ENCODE measurements at places on chromosomes 11 and 22.

GRCh38 chr11:124938206-124938765, 2.4 kb upstream of the HEPACAM start:
- DNase-seq, result no peak

- no peak for DNase-seq
These were observed 25.4 kb downstream of the TAF1D start for GRCh38 chr11:93715797-93716396.

- DNase-seq, result no peak
These were observed 72.0 kb downstream of the FLI1 start for GRCh38 chr11:128765571-128766549.

DNA sequence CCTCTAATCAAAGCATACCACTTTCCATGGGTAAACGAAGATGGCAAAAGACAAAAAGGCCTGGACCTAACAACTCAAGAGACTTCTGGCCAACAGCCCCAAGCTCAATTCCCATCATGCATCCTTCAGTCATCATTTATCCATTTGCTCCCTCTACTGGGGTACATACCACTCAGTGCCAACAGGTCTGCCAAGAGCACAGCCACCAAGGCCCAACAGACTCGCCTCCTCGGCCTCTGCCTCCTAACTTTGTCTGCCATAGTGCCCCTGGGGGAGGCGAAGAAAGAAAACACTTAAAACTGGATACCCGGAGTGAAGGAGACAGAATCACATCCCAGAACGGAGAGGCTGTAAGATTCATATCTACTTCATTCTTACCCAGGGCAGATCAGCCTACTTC, 1.1 kb downstream of the HYOU1 start:
- no peak for DNase-seq

DNA sequence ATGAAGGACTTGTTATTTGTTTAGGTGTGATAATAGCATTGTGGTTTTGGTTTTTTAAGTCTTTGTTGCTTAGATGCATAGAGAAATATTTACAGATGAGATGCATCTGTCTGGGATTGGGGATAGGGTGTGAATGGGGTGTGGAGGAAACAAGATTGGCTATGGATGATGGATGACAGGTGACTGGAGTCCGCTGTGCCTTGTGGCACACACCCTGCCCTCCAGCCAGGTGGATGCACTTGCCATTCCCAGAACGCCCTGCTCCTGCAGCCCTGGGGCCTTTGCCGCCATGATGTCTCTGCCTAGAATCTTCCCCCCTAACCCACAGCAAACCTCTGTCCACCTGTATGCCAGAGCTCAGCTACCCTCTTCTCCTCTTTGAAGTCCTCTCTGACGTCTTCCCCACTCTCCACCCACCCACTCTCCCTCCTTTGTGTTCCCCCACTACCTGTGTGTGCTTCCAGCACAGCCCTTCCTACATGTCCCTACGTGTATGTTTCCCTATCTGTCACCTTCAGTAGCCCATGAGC, 54.7 kb downstream of the WNT11 start:
- DNase-seq, result no peak

- no peak for DNase-seq
These were observed 8.1 kb downstream of the C11orf91 start for GRCh38 chr11:33692541-33692940.

GRCh38 chr11:88064097-88064705, 111.0 kb downstream of the RAB38 start:
- no peak for DNase-seq

- DNase-seq, result no peak
These were observed 1.6 kb downstream of the PPM1F start for GRCh38 chr22:21951062-21951461.

DNA sequence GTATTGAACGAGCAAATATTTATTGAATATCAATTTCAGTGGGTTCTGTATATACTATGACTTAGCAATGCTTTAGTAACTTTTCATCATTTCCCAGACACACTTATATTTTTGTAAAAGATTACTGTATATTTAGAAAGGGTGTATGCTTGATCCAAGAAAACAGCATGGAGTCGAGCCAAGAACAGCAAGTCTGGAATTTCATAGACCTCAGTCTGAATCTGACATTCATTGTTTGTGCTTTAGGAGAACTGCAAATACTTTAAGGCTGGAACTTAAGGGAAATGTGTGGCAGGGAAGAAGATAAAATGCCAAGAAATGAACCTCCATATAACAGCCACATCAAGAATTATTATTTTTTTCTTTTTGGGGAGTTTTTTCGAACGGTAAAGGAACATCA, 1156.8 kb downstream of the LRRC4C start:
- no peak for DNase-seq

Measured in neuronal stem cell (in vitro differentiated cells).